Naive thymus-derived CD4-positive, alpha-beta T cell (primary cell): ENCODE measurements at places on chromosomes 12 and 14. TPM values are rescaled to one million over a fixed set of nuclear protein-coding genes. Genes with fewer than 3 reads are reported as not detected.

GRCh38 chr14:63918411-63918810, 65.6 kb downstream of the SYNE2 start:
- no peaks in the 10 kb centered on the region for H3K36me3 ChIP-seq
- no peak overlapping the region for H3K4me3 ChIP-seq
- no peaks in the 10 kb centered on the region for H3K27me3 ChIP-seq
- no peak overlapping the region for H3K27ac ChIP-seq
- H3K4me1 ChIP-seq: no peaks in the 10 kb centered on the region

DNA sequence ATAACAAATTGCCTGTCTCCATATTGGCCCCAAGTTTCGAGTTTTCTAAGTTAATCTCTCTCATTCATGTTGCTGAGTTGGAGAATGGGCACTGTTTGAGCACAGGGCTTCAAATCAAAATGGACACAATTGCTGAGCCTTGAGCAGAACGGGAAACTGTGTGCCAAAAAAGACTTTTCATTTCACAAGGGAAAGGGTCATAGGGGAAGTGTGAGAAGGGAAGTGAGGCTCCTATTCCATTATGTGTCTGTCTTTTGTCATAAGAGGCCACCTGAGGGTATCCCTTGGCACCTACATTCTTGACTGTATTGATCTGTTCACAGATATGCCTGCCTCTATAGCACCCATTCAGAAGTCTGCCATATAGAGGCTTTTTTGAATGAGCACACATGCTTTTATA, 59.1 kb downstream of the TTLL5 start:
- H3K36me3 ChIP-seq: peaks cover 14% of the 10 kb centered on the region
- no peak for DNase-seq
- no peaks in the 10 kb centered on the region for H3K4me1 ChIP-seq
- no peaks in the 10 kb centered on the region for H3K27me3 ChIP-seq
- H3K4me3 ChIP-seq: no peak overlapping the region

DNA sequence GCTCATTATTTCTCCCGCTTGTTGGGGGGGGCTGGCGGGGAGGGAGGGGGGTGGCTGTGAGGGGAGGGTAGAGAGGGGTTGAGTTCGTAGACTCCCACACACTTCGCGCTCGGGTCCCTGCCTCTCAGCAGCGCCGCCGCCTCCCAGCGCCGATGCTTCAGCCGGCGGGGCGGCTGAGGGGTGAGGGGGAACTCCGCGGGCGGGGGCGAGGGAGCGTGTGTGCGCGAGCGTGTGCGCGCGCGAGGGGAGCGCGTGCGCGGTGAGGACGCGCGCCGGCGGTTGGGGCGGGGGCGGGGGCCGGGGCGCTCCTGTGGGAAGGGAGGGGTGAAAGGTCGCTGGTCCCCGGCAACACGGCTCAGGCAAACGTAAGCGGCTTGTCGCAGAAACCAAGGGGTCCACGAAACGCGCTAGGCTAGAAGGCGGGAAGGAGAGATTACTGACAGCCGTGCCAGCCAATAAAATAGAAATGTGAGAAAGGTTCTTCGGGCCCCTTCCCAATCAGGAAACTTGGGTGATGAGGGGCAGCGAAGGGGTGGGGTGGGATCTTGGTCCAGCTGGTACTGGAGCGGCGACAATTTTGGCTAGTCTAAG, 343 bp upstream of the NOVA1 start:
- H3K4me3 ChIP-seq: no peak overlapping the region
- no peaks in the 10 kb centered on the region for H3K4me1 ChIP-seq
- peak; percentile 7 for DNase-seq
- H3K27me3 ChIP-seq: peaks cover 4% of the 10 kb centered on the region
- no peaks in the 10 kb centered on the region for H3K36me3 ChIP-seq

Gene SERPINA3
- not detected for total RNA-seq

DNA sequence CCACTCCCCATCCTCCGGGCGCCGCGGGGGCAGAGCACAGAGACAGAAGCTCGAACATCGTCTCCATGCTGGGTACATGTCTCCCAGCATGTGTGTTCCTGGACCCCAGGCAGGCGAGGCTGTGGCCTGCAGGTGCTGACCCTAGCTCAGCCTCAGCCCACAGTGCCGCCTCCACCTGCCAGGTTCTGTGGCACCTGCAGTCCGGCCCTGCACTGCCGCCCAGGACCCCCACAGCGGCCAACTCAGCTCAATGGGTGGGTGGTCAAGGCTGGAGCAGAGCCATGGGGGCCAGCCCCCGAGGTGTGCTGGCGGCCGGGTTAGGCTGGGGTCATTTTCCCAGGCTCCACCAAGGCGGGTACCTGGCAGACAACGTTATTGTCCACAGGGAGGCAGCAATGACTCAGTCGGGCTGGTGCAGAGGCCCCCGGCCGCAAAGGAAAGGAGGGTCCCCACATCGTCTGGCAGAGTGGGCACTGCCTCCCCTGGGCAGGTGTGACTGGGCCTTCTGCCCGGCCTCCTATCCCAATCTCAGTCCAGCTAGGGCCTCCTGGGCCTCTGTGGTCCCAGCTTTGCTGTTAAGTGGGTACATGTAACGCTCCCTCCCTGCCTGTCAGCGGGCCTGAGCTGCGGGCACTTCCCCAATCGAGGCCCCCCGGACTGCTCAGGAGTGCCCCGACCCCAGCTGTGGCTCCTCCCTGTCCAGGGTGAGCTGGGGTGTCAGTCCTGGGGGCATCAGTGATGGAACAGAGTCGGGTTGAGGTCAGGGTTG, 20.2 kb upstream of the NUDT14 start:
- no peaks in the 10 kb centered on the region for H3K36me3 ChIP-seq
- no peak for DNase-seq
- no peaks in the 10 kb centered on the region for H3K4me1 ChIP-seq
- no peak overlapping the region for H3K4me3 ChIP-seq
- H3K27me3 ChIP-seq: peaks cover 6% of the 10 kb centered on the region
- no peak overlapping the region for H3K27ac ChIP-seq

Gene RGS6
- total RNA-seq: not detected

Gene SMCO3
- not detected in 2 replicates for total RNA-seq

GRCh38 chr12:123900871-123901376, 71.7 kb downstream of the CCDC92 start:
- H3K27me3 ChIP-seq: no peaks in the 10 kb centered on the region
- no peak overlapping the region for H3K4me3 ChIP-seq
- DNase-seq: no peak
- no peaks in the 10 kb centered on the region for H3K4me1 ChIP-seq

Gene PRPH
- not detected for total RNA-seq

- H3K27me3 ChIP-seq: no peaks in the 10 kb centered on the region
- no peak overlapping the region for H3K27ac ChIP-seq
- H3K4me1 ChIP-seq: no peaks in the 10 kb centered on the region
- no peak for DNase-seq
Observed at GRCh38 chr14:31543969-31544799, 17.0 kb upstream of the NUBPL start.

- no peaks in the 10 kb centered on the region for H3K4me1 ChIP-seq
- H3K27me3 ChIP-seq: no peaks in the 10 kb centered on the region
- H3K4me3 ChIP-seq: no peak overlapping the region
- H3K36me3 ChIP-seq: no peaks in the 10 kb centered on the region
Observed at GRCh38 chr12:92730758-92731157, 28.0 kb downstream of the PLEKHG7 start.

Gene SIX6
- total RNA-seq: not detected

Gene PMCH
- 1.7 and 2.9 TPM in 2 replicates for total RNA-seq

- no peak overlapping the region for H3K4me3 ChIP-seq
- no peak for DNase-seq
- no peaks in the 10 kb centered on the region for H3K4me1 ChIP-seq
- H3K27me3 ChIP-seq: no peaks in the 10 kb centered on the region
- no peak overlapping the region for H3K27ac ChIP-seq
Observed at GRCh38 chr14:89241257-89241656, 175.8 kb downstream of the FOXN3 start.
